ENCODE measurements at places on chromosomes 12 and 14.

GRCh38 chr12:121009741-121010140 lies 6.5 kb downstream of the C12orf43 start:
- DNase-seq: no peak

GRCh38 chr12:109016978-109017377 lies 3.9 kb downstream of the SVOP start:
- DNase-seq: no peak

- no peak for DNase-seq
These were observed 36.5 kb upstream of the OVCH1 start for GRCh38 chr12:29533815-29534489.

DNA sequence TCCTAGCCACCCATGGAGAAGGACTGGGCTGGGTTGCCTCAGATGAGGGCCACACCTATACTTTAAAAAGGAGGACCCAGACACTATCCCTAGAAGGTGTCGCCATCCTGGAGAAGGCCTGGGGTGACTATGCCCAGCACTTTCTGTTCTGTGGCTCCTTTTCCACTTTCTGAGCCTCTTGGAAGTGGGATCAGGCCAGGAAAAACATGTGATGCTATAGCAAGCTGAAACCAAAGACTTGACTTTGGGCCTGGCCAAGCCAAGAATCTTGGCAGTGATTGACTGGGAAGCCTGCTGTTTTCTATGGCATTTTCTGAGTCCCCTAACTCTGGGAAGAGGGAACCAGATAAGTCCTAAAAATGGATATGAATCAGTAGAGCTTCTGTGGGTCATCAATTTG lies 332.3 kb downstream of the ZFP36L1 start:
- DNase-seq: no peak

DNA sequence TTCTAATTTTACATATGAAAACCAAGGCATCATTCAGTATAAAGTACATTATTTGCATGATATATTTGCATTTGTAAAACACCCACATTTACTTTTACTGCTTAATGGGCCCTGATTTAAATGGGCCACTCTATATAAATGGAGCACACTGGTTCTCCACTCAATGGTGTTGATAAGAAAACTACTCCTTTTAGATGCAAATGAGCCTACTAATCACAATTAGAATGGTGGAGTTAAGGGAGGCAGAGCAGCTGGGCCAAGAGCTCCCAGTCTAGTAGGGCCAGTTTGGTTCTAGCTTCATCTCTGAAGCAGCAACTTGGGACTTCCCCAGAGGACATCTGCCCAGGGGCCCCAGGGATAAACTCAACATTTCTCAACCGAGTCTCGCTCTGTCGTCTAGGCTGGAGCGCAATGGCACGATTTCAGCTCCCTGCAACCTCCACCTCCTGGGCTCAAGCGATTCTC lies 120.7 kb downstream of the FOXN3 start:
- DNase-seq: no peak

- no peak for DNase-seq
These were observed 78.0 kb downstream of the ATF7IP start for GRCh38 chr12:14443531-14443930.

GRCh38 chr14:47235619-47236018 lies 439.8 kb downstream of the MDGA2 start:
- DNase-seq: no peak

GRCh38 chr12:2172491-2173214 lies 119.9 kb downstream of the CACNA1C start:
- no peak for DNase-seq

GRCh38 chr12:14264778-14265177 lies 100.7 kb upstream of the ATF7IP start:
- no peak for DNase-seq

DNA sequence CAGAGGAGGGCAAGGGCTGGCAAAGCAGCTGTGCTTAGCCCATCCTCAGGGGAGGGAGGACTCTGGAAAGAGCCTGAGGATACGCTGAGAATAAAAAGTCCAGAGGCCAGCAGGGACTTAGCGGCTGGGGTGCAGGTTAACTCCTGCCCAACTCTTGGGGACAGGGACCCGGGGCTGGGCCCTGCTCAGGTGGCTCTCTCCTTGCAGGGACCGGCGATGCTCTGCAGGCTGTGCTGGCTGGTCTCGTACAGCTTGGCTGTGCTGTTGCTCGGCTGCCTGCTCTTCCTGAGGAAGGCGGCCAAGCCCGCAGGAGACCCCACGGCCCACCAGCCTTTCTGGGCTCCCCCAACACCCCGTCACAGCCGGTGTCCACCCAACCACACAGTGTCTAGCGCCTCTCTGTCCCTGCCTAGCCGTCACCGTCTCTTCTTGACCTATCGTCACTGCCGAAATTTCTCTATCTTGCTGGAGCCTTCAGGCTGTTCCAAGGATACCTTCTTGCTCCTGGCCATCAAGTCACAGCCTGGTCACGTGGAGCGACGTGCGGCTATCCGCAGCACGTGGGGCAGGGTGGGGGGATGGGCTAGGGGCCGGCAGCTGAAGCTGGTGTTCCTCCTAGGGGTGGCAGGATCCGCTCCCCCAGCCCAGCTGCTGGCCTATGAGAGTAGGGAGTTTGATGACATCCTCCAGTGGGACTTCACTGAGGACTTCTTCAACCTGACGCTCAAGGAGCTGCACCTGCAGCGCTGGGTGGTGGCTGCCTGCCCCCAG lies 2.8 kb downstream of the B3GNT4 start:
- no peak for DNase-seq

DNA sequence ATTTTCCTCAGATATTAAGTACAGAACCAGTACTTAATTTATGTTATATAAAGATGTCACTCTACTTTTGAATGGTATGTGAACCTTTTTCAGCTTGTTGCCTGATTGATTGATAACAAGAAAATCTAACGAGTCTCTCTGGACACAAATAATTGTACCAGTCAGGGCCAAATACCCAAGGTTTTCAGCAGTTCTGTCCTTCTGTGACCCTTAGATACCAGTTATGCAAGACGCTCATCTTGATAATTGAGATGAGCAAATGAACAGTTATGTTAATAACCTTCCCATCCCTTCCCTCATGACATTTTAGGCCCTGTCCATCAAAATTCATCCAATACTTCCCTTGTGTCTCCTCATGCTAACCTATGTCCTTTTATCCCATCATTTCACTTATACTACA lies 185.9 kb upstream of the G2E3 start:
- DNase-seq: no peak

GRCh38 chr12:116933512-116934246 lies 22.9 kb downstream of the FBXW8 start:
- DNase-seq: no peak

- no peak for DNase-seq
These were observed 301.8 kb downstream of the AEBP2 start for GRCh38 chr12:19741132-19741489.
